CD4-positive, alpha-beta T cell treated with Interleukin-1 beta for 1 hour (primary cell): ENCODE measurements at places on chromosomes 2 and 18.

DNA sequence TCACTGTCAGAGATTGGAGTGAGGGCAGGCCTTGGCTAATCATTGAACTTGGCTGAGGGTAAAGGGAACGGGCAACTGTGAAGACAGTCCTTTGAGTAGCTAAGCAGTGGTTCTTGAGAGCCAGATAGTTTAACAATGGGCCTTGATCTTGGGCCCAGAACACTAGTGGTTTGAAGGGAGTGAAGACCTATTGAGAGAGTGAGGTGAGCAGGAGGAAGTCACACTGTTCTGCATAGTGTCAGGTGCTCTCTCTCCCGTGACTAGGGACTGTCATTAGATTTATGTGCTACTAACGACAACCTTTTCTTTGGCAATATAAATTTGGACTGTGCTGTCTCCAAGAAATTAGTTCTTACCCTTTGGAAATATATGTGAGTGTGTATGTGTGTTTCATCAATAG lies 44.6 kb upstream of the ALMS1 start:
- no peak for DNase-seq

DNA sequence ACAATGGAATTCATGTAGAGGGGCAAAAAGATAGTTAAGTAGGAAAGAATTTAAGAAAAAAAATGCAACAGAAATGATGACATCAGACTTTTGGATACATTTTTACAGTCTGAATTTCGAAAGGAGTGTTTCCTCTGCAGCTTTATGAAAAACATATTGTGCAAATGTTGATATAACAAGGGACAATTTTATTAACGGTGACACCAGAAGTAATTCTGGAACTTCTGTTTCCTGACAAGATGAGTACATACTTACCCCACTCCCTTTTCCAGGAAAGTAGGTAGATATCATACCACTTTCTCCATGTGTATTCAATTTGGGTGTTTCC lies 369.6 kb downstream of the FBXO15 start:
- no peak for DNase-seq

DNA sequence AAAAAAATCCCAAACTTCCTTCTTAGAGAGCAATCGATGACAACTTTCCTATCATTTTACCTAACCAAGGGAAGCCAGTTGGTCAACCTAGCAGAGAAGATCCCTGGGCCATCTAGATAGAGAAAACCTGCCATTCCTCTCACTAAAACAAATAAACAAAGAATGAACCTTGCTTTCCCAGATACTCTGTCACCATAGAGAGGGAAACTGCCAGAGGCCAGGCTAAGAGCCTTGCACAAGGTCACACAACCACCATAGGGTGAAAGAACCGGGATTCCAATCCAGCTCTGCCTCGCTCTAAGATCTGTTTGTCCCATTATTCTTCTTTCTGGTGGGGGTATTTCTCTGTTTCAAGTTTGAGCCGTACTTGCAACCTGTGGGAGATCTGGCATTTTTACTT lies 154.6 kb downstream of the CYRIA start:
- no peak for DNase-seq

GRCh38 chr18:79740521-79741361 lies 57.0 kb upstream of the KCNG2 start:
- DNase-seq = no peak

- DNase-seq = no peak
Observed at GRCh38 chr2:107358362-107358761, 468.3 kb upstream of the RGPD4 start.

DNA sequence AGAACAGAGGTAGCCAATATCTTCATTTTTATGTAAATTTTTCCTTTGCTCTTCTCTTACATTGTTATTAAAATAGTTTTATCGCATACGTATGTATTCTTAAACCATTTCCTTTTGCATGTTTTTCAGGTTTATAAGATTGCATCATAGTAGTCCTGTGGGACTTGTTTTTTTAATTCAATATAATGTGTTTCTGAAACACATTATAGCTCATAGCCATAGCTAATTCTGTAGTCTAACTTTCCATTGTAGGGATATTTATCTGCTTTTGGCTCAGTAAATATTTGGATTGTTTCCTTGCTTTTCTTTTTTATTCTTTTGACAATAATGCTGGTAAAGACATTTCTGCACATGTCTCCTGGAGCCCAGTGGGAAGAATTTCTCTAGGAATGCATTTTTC lies 484.3 kb downstream of the PTPRM start:
- DNase-seq = no peak

DNA sequence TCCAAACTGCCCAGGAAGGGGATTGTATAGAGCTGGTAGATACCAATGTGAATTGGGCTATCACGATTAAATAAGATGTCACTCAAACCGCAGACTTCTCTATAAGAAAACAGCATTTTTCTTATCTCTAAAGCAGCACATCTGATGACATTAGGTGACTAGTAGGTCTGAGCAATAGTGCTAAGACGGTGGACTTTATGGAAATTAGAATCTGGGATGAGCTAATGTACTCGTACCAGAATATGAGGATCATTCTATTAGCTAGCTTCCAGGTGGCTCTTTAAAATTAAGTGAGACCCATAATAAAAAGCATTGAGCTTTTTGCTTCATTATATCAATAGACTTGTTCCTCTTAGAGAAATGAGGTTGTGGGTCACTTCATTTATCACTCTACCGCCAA lies 130.0 kb upstream of the MC4R start:
- no peak for DNase-seq

- DNase-seq = peak; percentile 26
Observed at GRCh38 chr2:219560037-219560892, 11.1 kb downstream of the OBSL1 start.

DNA sequence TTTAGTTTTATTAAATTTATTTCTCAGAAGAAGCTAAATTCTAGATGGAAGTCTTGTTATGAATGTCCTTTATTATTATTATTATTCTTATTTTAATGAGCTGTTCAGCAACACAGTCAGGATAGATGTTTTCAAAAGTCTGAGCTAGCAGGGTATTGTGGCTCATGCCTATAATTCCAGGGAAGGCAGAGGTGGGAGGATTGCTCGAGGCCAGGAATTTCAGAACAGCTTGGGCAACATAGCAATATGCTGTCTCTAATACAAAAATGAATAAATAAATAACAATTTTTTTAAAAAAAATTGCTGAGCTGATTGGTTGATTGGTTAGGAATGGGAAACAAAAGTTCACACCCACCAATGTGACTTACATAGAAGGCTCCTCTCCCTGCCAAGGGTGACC lies 274.1 kb upstream of the CYRIA start:
- DNase-seq = no peak

GRCh38 chr18:79853303-79853992 lies 55.7 kb downstream of the KCNG2 start:
- DNase-seq = no peak

- no peak for DNase-seq
Observed at GRCh38 chr2:29317801-29318485, 202.7 kb downstream of the CLIP4 start.

DNA sequence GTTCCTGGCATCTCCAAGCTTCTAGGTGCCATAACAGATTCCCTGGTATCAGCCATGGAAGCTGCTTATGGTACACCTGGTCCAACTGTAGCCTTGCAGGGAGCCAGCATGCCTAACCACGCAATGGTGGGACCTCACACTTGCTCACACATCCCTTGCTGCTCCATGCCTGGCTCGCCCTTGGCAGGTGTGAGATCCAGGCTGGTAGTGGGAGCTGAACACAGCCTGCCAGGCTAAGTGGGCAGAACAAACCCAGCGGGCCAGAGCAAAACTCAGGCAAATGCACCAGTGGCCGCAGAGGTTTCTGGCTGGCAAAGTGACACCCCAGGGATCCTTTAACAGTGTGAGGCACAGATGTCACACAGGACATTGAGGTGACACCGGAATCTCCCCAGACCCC lies 185.8 kb downstream of the NDUFA10 start:
- no peak for DNase-seq

DNA sequence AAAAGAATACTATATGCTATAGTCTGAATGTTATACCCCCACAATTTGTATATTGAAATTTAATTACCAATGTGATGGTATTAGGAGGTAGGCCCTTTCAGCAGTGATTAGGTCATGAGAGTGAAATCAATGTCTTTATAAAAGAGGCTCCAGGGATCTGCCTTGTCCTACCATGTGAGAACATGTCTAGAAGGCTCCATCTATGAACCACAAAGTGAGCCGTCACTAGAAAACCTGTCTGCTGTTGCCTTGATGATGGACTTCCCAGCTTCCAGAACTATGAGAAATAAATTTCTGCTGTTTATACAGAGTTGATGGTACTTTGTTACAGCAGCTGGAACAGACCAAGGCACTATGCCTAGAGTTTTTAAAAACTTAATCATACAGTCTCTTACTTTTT lies 46.3 kb upstream of the FAM124B start:
- DNase-seq = no peak

GRCh38 chr2:85680707-85681371 lies 12.8 kb upstream of the SFTPB start:
- no peak for DNase-seq

DNA sequence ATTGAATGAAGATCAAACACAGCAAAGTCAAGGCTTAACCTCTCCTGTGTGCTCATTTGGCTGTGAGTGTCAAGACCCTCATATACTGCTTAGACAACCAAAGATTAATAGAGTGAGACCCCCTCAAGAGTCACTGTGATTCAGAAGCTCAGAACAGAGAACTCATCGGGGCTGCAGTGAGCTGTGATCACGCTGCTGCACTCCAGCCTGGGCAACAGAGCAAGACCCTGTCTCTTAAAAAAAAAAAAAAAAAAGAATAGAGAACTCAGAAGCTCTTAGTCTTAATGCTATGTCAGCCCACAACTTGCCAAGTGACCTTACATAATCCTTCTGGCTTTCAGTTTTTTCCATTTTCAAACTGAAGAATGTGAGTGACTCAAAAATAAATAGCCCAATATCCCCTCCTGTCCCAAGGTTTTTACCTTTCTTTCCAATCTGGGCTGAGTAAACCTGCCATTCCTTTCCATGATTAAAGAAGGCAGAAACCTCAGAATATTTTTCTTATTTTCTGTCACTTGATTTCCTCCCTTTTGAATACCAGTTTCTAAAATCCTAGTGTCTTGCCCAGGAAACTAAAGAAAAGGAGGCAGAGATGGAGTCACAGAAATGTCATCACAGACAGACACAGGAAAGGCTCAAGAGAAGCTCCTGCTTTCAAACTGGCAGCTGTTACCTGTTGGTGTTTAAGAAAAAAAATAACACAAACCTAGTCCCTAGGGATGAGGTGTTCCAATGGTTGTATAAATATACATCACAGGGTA lies 102.4 kb downstream of the CACNB4 start:
- DNase-seq = no peak
